ENCODE measurements at places on chromosomes 2 and 18.
A peak's percentile ranks its signal among the peaks of the same experiment; 100 is the strongest.

DNA sequence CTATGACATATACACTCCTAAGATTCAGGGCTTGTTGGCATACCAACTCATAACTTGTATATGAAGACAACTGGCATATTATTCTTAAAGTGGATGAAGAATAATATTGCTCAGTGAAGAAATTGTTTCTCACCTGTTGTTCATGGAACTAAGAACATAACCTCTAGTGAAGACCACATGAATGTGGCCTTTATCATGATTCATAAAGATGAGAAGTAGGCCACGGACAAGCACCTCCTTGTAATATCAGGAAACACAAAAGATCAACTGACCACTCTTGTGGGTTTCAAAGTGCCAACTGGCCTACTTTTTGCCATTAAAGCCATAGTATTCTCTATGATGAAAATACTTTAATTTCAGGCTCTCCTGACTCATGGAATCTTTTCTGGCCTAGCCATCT lies 407.4 kb downstream of the GRB14 start:
- DNase-seq: no peak

DNA sequence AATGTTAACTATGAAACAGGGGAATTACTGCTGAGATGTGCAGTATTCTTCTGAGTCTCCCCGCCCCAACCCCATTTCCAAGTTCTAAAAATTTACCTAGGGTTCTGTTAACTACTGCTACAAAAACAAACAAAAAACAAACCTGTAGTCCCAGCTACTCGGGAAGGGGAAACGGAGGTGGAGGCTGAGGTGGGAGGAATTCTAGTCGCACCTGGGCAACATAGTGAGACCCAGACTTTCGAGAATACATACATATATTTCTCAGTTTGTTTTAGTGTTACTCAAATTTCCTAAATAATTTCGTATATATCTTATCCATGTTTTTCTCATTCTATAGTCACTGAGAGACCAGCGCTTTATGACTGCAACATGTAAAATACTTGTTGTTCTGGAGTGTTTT lies 989 bp downstream of the STAM2 start:
- DNase-seq: no peak

GRCh38 chr2:42810971-42811811 lies 18.8 kb upstream of the HAAO start:
- DNase-seq: peak; percentile 74

DNA sequence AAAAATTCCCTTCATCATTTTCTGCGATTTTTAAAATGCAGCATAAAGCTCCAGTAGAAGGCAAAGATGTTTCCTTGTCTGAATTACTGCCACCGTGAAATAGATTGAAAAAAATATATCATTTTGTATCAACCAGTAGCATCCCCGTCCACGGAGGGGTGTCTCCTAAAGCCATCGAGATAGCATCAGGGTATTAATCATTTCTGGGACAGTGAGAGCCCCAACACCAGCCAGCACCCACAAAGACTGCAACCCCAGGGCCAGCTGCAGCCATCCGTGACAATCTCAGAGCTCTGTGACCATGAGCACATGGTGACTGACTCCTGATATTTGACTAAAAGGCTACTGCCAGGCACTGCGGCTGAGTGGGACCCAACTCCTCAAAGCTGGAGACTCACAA lies 64.1 kb upstream of the SIX3 start:
- no peak for DNase-seq

- peak; percentile 5 for DNase-seq
Observed at GRCh38 chr2:26243470-26244308, 743 bp downstream of the HADHA start.

DNA sequence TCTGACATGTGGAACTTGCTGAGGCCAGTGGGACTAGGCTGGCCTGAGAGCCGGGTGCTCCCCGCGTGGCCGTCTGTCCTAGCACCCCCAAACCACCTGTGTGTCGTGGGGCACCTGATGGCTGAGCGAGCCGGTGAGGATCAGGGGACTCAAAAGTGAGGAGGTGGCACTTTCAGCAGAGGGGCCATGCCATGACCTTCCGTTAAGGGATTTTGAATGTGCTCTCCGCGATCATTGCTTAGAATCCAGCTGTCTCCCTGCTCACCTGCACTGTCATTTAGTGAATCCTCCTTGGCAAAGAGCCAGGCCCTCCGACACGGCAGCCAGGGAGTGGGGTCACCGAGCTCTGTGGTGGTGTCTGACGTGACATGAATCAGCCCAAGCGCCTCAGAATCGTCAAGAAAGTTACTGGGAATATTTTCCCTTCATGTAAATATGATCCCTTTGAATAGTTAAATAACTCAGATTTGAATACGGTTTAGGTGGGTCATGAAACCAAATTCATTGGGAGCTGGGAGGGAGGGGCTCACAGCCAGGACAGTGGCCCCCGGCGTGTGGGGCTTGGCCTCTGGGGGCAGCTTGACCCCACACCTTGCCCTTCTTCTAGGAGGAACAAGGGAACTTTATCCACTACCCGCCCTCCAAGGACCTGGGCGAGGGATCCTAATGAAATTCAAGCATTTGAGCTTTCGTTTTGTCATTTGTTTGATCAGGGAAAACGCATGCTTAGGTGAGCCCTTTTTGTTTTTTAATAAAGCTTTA lies 9.5 kb downstream of the NFATC1 start:
- no peak for DNase-seq

DNA sequence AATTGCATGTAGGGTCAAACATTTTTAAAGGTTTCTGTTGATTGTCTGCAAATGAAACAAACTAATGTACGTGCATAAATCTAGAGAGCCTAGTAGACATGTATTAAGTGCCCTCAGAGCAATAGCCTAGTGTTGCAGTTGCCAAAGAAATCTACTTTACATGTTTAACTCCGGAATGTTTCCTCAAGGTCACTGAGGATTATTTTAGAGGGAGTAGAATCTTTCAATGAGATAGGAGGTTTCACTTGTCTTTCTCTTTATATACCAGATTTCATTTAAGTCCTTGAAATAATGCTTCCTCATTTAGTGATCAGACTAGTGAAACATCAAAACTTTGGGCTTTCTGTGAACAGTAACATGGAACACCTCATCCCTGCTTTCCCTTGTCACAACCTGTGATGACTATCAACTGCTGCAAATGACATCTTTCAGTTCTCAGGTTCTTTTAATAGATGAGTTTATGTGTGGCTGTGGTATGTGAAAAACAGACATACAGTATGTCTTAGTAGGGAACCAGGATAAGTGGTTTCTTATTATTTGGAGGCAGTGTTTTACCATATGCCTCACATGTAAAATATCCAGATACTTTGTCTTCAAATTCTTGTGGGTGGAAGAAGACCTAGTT lies 5.5 kb downstream of the UBE2E3 start:
- no peak for DNase-seq

DNA sequence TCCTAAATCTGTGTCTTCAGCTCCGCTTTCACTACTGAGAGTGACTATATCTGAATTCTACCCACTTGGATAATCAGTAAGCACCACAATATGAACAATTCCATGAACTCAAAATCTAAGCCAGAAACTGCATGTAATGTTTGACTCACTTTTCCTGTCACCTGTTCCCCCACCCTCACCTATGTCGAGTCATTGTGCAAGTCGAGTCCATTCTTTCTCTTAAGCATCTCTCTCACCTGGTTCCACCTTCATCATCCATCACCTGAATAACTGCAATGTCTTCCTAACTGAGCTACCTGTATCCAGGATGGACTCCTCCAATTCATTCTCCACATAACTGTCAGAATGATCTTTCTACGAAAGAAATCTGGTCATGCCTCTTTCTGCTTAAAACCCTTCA lies 58.2 kb downstream of the PPP1R1C start:
- no peak for DNase-seq

DNA sequence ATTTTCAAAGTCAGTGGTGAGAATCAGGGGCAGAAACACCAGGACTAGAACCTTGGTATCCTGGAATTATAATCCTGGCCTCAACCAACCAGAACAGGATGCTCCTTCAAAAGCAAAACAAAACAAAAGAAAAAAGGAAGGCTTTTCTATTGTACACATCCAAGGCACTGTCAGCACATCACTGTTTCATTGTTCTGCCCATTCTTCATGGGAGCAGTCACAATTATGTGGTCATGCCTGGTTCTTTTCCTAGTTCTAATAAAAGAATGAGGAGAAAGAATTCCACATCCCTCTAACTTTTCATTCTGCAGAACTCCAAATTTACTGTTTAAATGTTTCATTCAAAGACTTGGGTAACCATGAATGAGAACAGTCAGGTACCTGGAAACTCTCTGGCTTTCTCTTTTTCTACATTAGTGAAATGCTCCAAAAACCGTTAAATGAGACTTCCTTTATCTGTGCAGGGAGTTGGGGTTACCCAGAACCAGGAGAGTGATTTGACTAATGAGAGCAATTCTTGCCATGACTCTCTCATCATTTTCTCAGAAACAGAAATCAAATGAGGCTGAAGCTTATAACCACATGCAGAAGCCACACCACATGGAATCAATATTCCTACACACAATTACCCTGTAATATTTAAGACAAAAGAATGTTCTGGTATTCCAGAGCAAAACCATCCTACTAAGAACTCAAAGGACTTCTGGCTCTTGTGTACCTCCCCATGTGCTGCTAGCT lies 110.9 kb upstream of the CCDC150 start:
- no peak for DNase-seq

DNA sequence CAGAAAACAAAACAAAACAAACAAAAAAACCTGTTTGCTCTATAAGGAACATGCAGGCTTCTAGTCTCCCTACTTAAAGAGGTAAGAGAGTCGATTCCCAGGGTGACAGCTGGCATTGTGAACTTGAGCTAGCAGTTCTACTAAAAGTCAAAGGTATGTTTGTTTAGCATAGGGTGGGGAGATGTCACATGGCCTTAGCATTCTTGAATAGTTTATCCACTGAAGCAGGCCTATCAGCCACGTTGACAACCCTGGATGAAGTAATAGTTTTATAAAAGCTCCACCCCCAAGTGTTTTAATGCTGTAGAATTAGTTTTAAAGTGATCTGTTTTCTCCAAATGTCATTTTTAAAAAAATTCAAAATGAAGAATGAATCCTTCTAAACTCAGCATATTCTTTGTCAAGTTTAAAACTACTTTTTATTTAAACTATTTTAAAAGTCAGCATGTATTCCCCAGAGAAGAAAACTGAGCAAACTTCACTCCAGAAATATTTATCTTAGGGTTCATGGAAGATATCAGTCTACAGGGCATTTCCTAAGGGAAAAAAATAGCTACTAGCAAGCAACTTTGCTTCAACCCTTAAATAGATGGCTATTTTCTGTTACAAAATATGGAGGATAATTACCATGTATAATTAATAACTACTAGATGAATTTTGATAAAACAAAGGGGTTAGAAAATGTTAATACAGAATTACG lies 1.7 kb downstream of the MYOM1 start:
- no peak for DNase-seq

DNA sequence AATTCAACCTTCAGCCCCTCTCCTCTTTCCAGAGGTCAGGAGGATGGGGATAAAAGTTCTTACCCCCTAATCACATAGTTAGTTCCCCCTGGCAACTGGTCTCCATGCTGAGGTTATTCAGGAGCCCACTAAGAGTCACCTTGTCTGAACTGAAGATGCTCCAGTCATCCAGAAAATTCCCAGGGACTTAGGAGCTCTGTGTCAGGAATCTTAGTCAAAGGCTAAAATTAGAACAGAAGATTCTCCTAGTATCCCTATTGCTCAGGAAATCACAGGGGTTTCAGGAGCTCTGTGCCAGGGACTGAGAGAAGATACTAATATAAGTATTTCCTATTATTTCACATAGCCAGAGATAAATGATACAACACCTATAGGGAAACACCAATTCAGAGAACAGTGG lies 37.3 kb upstream of the LONRF2 start:
- no peak for DNase-seq

- no peak for DNase-seq
Observed at GRCh38 chr2:10336283-10336682, 33.6 kb downstream of the HPCAL1 start.

DNA sequence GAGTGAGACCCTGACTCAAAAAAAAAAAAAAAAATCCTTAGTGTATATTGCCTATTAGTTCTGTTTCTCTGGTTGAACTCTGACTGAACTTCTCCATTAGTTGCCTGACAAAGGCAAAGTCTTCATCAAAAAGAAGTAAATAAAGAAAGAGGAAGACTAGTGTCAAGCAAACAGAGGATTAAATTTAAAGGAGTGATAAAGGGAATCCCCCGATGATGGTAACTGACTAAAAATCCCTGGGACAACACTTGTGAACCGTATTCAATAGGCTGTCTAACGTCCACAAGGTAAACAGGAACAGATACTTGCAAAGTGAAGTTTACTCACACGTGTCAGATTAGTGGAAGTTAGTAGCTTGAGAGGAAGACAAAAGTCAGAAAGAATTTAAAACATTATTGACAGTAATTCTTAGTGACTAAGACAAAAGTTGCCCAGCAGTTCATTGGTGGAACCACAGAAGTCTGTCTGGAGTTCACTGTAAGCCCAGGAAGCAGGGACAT lies 26.2 kb upstream of the SPOPL start:
- peak; percentile 34 for DNase-seq

DNA sequence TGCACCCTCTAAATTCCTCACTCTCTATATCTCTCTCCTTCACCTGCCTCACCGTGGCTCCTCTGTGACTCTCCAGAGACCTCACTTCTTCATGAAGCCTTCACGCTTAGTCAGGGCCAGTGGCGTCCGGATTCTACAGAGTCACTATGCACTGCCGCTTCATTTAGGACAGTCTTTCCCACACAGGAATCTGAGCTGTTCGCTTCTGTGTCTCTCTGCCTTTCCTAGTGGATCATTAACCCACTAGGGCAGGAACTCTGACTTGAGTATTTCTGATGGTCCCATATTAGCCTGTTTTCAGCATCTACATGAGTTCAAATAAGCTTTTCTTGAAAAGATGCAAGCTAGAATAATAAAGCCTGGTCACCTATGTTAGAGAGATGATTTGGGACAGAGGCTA lies 180.2 kb upstream of the DOK6 start:
- DNase-seq: no peak

- no peak for DNase-seq
Observed at GRCh38 chr18:58754544-58755068, 83.3 kb downstream of the MALT1 start.

Data from germinal center (tissue), 1 donor.